Bone marrow (tissue), 2 donors: ENCODE measurements at places on chromosomes 7 and 10.

GRCh38 chr7:12712236-12712635, 24.8 kb downstream of the ARL4A start:
- no peak for DNase-seq

DNA sequence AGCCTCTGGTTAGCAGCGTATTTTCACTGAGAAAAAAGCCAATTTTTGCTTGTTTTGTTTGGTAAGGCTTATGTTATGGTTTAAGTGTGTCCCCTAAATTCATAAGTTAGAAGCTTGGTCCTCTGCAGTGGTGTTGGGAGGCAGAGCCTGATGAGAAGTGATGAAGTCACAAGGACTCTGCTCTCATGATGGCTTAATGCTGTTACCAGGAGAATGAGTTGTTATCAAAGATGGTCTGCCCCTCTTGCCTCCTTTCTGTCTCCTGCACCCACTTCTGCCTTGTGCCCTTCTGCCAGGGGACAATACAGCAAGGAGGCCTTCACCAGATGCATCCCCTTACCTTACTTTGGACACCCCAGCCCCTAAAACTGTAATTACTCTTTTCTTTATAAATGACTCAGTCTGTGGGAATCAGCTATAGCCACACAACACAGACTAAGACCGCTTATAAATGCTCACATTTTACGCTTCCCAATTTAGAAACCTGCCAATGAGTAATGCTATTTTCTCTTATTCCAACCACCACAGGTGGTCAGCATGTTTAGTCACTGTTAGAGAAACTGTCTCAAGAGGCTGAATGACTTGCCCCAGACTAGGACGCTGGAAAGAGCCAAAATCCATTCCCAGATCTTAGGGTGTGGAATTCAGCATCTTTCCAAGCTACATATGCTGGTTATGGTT, 6.1 kb upstream of the PKD1L1 start:
- DNase-seq, result no peak

- no peak for DNase-seq
These were observed 449.2 kb downstream of the IPMK start for GRCh38 chr10:57818522-57818921.

- no peak for DNase-seq
These were observed 170.5 kb downstream of the SRPK2 start for GRCh38 chr7:105218215-105218614.

DNA sequence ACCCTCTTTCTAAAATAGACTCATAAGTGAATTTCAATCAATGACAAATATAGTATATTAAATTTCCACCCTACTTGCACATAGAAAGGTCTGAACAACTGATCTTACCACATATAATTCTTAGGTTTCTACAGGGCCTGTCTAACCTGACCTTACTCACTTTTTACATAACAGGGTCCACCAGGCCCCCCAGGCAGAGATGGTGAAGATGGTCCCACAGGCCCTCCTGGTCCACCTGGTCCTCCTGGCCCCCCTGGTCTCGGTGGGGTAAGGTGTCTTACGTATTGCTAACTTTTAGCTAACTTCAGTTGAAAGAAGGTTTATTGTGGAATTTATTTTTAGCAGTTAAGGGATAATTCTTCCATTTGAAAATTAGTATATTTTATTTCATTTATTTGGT, 5.3 kb downstream of the COL1A2 start:
- no peak for DNase-seq

GRCh38 chr10:102241444-102242117, at the start of gene PITX3:
PITX3 (minus strand) TSS chr10:102241512; CDS start chr10:102232080, 9,432 bp downstream.
- peak; percentile 65 for DNase-seq

- no peak for DNase-seq
These were observed 145.8 kb downstream of the DNAJB6 start for GRCh38 chr7:157482517-157483087.

DNA sequence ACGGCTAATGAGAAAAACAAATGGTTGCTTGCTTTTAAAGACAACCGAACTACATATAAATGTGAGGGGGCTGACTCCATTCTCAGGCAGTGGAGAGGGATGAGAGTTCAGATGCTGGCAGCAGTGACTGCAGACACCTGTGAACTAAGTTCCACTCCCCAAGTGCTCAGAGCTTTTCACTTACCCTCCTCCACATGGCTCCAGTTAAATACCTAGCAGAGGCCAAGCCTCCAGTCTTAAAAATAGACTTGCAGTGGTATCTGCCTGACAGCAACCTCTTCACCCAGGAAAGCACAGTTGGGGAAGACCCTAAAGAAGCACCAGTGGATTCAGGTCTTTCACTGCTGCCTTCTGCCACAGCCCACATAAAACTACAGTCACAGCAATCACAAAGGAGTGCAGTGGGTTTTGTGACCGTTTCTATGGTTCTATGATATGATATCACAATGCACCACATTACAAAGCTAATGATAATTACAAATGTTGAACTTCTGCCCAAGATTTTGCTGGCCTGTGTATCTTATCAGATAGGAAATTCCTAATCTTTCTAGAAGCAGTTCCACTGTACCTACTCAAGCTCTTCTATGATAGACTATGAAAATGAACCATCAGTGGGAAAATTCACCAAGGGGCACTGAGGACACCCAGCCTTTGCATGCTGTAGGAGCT, 3.3 kb upstream of the ABLIM1 start:
- no peak for DNase-seq

DNA sequence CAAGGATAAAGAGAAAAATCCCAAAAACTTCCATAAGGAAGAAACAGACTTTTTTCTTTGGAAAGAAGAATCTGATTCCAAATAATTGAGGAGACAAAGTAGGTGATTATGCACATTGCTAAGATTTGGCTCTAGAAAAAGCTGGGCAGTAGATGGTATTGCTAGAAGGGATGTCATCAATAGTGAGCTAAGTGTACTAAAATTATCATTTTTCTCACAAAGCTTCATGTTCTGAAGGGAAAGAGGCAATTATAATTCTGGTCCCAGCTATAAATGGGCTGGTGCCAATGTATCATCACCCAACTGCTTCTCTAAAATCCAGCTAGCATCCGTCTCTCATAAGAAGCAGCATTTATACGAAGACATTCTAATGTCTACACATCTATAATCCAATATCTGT, 23.9 kb downstream of the STEAP1 start:
- no peak for DNase-seq

DNA sequence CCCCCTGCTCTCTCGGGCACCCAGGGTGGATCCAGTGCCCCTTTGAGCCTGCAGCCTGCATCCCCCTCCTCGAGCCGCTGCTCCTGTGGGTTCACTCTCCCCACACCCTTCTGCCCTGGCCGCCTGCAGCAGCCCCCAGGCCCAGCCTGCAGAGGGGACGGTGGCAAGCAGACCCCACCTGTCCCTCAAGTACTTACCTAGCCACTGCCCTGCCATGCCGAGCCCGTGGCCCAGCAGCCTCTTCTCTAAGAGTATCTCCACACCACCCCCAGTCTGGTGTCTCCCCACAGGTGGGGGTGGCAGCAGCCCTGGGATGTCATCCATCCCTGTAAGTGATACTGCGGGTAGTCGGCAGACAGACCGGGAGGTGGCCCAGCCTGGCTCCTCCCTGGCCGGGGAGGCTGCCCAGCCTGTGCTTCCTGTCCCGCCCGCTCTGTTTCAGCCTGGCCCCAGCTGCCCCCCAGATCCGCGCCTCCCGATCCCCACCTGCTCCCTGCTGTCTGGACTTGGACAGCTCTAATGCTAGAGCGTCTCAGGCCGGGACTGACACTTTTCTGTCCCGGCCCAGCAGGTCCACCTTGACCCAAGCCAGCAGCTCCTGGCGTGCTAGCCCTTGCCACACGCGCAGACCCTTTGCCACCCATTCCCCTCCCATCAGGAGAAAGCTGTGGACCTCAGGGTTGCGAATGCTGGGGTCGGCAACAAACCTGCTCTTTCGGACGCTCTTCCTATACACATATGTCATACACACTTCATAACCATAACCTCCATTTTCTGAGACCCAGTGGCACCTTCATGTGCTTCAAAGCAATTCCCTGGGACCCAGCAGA, 25.0 kb downstream of the YKT6 start:
- no peak for DNase-seq

DNA sequence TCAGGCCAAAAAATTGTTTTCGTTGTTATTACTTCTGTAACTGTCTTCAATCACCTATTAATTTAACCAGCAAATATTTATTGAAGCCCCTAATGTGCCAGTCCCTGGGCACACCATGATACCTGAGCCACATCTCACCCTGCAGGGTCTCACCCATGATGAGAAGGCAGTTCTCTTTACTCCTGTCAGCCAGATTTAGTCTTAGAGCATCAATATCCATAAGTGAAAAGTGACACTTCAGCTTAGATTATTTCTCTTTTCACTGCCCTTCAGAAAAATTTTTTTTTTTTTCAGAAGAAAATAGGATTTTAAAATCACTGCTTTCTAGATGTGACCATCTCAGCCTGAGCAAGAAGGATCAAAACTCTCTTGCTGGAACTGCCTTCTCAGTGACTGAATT, 258.6 kb upstream of the NFE2L3 start:
- no peak for DNase-seq

- no peak for DNase-seq
These were observed 684 bp upstream of the ATXN7L1 start for GRCh38 chr7:105876964-105877601.

- DNase-seq, result no peak
These were observed 216.8 kb downstream of the PTEN start for GRCh38 chr10:88080213-88080612.

DNA sequence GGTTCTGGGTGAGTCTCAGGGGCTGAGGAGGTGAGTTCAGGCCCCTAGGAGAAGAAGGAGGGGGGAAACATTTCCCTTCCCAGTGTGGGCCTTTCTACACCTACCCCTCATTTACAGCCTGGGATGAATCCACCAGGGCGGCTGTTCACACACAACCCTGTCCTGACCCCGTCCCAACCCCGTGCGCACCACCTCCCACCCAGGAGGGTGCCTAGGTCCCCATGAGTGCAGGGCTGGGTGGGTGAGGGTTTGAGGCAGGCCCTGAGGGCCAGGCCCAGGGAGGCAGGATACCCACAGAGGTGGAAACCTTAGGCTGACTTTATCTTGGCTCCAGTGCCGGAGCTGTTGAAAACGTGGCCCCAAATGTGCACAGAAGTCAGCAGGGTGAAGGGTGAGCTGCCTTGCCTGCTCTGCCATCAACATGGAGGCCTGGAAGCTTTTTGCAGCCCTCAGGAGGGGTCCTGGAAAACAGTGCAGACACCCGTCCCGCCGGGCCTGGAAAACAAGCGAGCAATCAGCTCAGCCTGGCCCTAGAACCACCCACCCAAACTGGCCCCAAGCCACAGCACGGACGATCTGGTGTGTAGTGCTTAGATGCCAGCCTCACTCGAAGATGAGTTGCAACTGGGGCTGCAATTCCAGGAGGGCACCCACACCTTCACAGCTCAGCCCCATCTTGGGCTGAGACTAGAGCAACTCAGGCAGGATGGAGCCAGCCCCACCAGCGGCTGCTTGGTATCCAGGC, 9.3 kb upstream of the RET start:
- DNase-seq, result no peak

GRCh38 chr10:68559841-68560185, 324 bp upstream of the TET1 start:
- DNase-seq, result no peak

DNA sequence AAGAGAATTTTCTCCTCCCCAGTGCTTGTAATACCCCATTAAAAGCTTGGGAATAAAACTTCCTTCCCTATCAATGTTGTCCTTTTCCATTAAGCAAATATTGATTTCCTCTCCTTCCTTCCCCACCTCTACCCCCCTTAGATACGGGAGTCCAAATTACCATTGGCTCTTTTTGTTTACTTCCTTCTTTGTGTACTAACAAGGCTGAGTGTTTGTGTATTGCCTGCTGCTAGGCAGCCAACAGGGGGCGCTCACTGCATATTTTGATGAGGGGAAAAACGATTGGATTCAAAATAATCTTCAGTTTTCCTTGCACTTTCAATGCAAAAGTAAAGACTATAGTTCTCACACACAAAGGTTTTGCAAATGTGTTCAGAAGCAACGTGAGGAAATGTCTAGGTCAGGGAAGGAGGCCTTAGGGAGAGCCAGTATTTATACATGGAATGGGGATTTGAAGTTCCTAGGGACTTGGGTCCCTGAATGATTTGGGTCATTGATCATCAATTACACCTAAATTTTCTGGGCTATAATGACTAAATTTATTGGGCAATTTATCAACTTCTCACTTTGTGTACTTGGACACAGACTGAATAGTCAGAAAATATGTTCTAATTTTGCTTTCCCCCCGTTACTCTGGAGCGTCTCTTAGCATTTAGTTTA, 23.6 kb upstream of the VPS41 start:
- DNase-seq, result no peak

DNA sequence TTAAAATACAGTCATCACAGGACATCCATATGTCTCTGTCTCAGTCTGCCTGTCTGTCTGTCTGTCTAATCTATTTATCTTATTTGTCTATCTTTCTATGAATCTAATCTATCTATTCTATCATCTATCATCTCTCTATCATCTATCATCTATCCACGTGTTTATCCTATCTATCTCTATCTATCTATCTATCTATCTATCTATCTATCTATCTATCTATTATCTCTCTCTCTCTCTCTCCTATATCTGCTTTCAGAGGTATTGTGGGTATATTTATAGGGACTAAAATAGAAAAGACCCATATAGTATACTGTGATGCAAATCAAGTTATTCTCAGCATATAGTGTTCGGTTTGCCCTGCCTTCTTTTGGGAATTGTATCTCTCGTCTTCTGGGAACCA, 167.5 kb downstream of the VPS50 start:
- no peak for DNase-seq

DNA sequence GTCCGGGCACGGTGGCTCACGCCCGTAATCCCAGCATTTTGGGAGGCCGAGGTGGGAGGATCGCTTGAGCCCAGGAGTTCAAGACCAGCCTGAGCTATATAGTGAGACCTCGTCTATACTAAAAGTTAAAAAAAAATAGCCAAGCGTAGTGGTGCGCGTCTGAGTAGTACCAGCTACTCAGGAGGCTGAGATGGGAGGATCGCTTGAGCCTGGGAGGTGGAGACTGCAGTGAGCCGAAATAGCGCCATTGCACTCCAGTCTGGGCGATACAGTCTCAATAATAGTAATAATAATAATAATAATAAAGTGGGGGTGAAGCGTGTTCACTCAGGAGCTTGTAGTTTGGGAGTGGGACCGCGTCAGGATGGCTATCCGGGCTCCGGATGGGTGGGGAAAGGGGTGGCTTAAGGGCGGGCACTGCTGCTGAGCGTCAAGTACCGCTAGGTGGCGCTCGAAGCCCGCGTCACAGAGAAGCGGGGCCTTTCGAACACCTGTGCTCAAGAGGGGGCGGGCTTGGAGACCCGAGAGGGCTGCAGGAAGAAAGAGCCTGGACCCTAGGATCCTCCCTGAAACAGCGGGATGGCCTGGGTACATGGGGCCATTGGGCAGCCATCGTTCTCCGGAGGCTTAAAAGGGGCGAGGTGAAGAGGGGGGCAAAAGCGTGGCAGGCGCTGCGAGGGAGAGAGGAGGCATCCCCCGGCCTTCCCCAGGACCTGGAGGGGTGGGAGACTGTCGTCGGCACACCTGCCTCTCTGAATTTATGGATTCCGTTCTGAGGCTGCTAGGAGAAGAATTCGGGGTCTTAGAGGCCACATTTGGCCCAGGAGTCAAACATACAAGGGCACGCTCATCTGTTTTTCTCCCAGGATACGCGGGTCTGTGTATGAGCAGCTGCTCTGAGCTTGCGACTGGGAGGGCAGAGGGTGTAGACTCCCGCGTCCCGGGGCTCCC, 14.5 kb downstream of the LBX1 start:
- no peak for DNase-seq
